ENCODE measurements at places on chromosomes 16 and 17.

DNA sequence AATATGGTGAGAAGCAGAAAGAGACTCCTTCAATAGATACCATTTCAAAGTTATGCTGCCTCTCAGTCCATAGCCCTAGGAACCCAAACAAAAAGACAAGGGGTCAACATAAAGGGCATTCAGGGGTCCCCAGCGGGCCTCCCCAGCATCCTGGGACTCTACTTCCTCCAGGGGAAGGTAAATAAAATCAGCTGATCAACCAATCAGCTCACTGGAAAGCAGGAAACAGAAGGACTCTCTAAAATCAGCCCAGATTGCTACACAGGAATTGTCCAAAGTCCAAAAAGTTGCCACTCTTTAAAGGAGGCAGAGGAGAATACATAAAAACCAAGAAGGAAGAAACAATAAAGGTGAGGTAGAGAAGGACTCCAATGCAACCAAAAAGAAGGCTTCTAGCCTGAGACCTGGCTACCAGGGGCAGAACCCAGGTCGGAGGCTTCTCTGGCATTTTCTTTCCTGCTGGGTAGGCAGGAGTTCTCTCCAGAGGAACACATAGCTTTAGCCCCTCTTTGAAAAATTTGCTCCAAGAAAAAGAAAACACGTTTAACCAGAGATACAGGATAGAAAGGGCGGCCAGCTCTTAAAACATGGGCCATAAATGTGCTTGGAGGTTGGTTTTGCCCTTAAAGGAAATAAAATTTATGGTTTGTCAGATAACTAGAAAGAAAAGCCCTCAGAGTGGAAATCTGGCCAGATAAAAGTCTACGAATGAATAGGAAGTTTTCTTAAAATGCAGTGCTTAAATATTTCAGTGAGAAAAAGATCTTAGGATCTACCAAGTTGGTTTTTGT is 404.6 kb downstream of the SOX9 start:
- DNase-seq: no peak

DNA sequence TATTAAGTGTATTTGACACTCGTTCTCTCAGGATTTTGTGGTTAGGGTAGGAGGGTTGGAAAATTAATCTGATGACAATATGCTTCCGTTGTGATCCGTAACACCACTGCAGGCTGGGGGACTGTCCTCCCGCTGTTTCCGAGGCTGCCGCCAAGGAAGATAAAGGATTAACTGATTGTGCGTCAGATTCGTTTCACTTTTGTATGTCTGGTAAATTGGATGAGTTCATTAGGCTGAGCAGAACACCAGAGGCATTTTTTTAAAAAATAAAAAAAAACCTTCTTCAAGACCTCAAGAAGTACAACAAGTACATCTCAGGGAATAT is 486.7 kb upstream of the SALL1 start:
- DNase-seq: no peak

- DNase-seq: no peak
Observed at GRCh38 chr17:19561697-19562318, 28.2 kb downstream of the SLC47A1 start.

DNA sequence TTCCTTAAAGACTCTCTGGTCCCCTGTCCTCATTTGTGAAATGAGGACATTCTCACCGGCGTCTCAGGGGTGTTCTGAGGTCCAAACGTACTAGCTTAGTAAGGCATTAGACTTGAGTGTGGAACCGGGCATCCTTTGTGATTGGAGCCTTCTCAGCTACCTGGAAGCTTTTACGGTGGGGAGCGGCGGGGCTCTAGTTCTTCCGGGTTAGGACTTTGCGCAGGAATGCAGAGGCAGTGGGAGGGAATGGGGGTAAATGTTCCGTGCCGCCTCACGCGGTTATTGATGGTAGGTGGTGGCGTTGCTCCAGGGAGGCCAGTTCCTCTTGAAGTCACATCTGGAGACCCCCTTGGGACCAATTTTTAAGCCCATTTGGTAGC is 113.6 kb downstream of the SNX29 start:
- DNase-seq: no peak

DNA sequence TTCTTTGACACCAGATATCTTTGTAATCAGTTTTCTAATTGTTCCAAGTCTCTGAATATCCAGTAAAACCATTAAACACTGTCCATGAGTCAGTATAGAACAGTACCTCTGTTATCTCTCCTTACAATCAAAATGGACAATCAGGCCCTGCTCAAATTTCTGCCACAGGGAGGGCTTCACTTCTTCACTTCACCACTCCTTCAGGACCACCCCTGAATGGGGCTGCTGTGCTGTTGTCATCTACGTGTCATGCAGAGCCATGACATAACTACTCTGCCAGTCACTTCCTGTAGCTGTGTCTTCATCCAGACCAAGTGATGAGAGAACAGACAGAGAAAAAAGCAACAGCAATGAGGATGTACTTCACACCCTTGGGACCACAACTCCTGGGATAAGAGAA is 116.9 kb downstream of the TANC2 start:
- DNase-seq: no peak

DNA sequence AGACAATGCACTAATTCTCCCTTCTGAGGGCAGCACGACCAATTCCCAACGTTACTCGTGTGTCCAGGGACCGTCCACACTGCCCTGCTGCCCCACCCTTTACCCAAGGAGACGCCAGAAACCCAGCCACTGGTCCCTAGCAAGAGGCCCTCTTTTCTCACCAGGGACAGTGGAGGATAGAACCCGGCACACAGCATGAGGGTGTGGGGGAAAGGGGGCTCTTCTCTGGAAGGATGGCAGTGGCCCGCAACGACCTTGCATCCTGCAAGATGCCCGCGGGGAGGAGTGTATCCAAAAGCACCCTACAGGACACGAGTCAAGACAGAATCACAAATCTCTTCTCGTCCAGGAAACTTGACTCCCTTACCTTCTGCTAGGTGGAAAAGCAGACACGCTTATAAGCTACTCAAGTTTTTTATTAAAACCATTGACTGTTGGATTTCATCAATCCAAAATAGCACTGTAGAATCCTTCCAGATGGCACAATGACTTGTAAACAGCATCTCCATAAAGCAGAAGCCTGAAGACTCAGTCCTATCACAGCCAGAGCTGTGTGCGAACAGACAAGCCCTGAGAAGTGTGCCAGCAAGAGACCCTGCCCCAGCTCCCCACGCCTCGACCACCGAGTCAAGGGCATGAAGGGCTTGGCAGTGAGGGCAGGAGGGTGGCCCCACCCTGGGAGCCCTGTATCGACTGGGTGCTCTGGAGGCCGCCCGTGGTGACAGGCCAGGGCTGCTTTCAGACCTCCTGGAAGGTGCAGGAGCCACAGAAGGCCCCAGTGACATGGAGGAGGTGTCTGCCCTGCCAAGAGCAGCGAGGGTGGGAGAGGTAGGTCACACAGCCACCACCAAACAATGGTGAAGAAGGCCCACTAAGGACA is 103.8 kb downstream of the ANKRD11 start:
- DNase-seq: no peak

DNA sequence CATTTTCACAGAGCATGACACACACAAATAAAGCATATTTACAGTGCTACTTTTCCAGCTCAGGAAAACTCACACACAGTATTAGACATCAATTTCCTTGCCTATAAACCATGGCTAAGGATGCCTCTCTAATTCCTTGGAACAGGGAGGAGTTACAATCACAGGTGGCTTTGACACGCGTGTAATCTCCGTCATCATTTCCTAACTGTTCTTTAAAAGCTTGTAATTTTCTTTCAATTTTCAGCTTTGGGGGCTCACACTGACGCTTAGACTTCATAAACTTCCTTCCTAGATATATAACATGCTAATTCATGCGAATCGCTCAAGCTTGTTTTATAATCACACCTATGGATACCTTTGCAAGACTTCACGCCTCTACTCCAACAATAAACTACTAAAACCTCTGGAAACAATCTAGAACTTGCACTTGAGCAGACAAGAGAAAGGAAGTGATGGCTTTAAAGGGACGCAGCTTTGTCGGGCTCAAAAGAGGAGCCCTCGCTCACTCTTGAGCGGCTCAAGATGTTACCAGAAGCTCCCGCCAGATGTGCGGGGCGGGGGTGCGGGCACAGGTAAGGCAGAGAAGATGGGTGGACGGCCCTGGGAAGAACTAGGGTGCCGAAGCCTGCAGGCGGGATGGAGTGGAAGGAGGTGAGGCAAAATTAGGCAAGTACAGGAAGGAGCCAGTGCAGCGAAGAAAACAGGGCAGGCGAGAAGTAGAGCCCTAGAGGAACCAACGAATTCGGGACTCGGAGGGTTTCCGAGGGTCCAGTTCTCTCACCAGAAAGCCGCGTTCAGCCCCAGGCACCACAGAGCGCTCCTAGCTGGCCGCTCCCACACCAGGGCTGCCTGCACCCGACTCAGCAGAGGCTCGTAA is 631 bp downstream of the RETREG3 start:
- peak; percentile 0 for DNase-seq

GRCh38 chr17:80984749-80985148 is 6.9 kb upstream of the CHMP6 start:
- no peak for DNase-seq

DNA sequence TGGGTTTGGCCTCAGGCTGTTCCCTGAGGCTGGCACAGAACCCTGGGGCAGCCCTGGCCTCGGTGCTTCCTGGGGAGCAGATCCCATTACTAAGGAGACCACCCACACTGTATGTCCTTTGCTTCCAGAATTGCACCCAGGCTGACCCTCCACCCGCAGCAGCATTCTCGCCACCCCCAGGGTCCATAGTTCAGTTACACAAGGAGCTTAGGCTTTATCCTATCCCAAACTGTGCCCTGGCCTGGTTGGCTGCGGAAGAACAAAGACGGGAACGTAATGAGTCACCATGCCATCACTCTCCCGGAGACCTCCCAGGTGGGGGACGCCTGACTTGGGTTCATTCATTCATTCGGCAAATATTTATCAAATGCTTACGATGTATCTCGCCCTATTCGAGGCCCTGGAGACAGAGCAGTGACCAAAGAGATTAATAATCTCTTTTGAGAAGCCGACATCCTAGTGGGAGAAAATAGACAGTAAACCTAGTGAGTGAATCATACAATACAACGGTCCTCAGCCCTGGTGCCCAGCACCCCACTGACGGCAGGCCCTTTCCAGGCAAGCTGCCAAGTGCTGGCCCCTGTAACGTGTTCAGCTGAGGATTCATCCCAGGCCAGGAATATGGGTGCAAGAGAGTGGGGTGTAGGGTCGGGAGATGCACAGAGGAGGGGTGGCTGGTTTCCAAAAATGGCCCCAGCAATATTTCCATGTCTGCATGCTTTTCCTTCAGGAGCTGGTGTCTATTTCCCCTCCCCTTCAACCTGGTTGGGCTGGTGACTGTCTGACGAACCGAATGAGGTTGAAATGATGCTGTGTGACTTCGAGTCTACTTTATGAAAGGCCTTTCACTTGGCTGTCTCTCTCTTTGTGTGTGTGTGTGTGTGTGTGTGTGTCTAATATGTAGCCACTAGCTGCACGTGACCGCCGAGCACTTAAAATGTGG is 134.2 kb downstream of the MGAT5B start:
- DNase-seq: no peak

GRCh38 chr17:50890675-50891516 is 24.7 kb upstream of the TOB1 start:
- no peak for DNase-seq

GRCh38 chr17:59652119-59652518 is 32.4 kb downstream of the CLTC start:
- DNase-seq: no peak

- DNase-seq: no peak
Observed at GRCh38 chr17:73536700-73537605, 107.3 kb downstream of the SDK2 start.

DNA sequence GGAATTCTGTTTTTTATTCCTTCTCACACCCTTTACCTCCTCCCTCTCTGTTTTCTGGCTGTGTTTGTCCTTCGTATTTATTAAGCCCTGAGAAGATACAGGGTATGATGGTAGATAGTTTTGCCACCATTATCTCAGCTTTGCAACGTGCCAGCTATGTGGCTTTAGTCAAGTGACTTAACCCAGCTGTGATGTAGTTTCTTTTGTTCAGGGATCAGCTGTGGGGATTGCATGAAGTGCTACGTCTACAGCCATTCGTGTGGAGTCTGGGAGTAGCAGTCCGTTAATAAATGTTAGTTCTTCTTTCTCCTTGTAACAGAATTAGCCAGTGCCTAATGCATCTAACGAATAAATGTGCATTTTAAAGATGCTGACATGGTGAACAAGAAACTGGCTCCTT is 128.4 kb downstream of the HAPSTR1 start:
- DNase-seq: no peak

DNA sequence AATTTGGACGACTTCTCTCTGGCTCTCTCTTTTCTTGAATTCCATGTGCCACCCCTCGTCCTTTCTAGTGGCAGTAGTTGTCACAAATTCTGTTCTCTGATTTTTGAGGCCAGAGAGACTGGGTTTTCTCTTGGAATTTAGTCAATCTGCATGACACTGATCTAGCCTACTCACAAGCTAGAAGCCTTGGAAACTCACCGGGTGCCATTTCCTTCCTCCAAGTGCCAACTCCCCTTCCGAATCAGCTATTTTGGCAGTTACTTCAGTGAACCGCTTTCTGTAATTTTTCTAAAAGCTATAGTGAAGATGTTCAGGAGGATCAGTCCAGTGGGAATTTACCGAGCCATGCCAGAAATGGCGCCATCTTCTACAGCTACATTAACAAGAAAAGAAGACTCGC is 228.9 kb downstream of the PMP22 start:
- no peak for DNase-seq

DNA sequence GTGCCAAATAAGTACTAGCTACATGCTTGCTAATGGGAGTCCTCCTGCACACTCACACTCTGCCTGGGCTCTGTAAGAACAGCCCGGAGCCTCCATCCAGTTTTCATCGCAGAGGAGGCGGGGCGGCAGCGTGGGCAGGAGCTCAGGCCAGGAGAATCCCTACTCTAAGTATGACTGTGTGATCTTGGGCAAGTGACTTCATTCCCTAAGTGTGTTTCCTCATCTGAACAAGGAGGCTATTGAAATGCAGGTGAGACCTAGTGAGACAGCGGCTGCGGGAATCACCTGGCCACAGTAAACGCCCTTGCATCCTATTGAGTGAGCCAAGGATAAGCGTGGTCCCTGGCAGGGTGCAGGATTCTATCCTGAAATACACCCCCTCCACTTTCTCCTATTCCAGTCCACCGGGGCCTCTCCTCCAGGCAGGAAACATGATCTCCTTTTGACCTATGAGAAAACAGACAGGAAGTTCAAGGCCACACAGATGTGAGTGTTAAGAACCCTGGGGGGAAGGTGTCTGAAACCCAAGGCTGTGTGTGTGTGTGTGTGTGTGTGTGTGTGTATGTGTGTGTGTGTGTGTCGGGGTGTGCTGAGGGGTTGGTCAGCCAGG is 5.2 kb upstream of the RAI1 start:
- no peak for DNase-seq
